Vein endothelial cell (primary cell): ENCODE measurements at places on chromosomes 7 and 10. TPM values are rescaled to one million over a fixed set of nuclear protein-coding genes. Genes with fewer than 3 reads are reported as not detected.

The CYP26A1 gene
- 1.3 TPM in 1 of 2 replicates, not detected in the other for total RNA-seq

The GPRIN2 gene
- not detected in 2 replicates for total RNA-seq

The RTKN2 gene
- total RNA-seq, result 0.33 and 1.1 TPM in 2 replicates

The BEND7 gene
- 10.1 and 14.7 TPM in 2 replicates for total RNA-seq

The CFAP70 gene
- under 0.01 and 0.29 TPM in 2 replicates for total RNA-seq

The NAT16 gene
- total RNA-seq, result not detected in 2 replicates

The AHR gene
- 117 and 193 TPM in 2 replicates for total RNA-seq

The CTAGE4 gene
- total RNA-seq, result 0.29 TPM in 1 of 2 replicates, not detected in the other

The NACAD gene
- total RNA-seq, result 0.76 and 1.6 TPM in 2 replicates

The GRID2IP gene
- not detected in 2 replicates for total RNA-seq

The PRR15 gene
- total RNA-seq, result 0.48 and 2.9 TPM in 2 replicates

The WIPF3 gene
- 0.10 TPM in 1 of 2 replicates, not detected in the other for total RNA-seq

The HELLS gene
- 31.4 and 54.7 TPM in 2 replicates for total RNA-seq

The GNGT1 gene
- not detected in 2 replicates for total RNA-seq

The RET gene
- total RNA-seq, result not detected in 2 replicates

The CISD1 gene
- total RNA-seq, result 26.1 and 40.4 TPM in 2 replicates

The CCDC3 gene
- under 0.01 and 0.96 TPM in 2 replicates for total RNA-seq

The CPA2 gene
- total RNA-seq, result not detected in 2 replicates

The GJC3 gene
- total RNA-seq, result 0.19 TPM in 1 of 2 replicates, not detected in the other

The ITPRID1 gene
- total RNA-seq, result not detected in 2 replicates

The CALN1 gene
- not detected in 2 replicates for total RNA-seq

The GCK gene
- 0.19 and 0.65 TPM in 2 replicates for total RNA-seq

The HKDC1 gene
- not detected in 2 replicates for total RNA-seq

The MSS51 gene
- total RNA-seq, result 1.6 TPM in 2 replicates

The FFAR4 gene
- not detected in 2 replicates for total RNA-seq

The C10orf62 gene
- total RNA-seq, result 0.10 TPM in 1 of 2 replicates, not detected in the other

The MRPS24 gene
- 69.2 and 78.3 TPM in 2 replicates for total RNA-seq

The MYL10 gene
- total RNA-seq, result not detected in 2 replicates

The MYOZ1 gene
- not detected in 2 replicates for total RNA-seq

The PPP1R9A gene
- 9.5 and 10.4 TPM in 2 replicates for total RNA-seq

The COL28A1 gene
- total RNA-seq, result not detected in 2 replicates

The ZNF316 gene
- total RNA-seq, result 11.9 and 15.4 TPM in 2 replicates

The TMEM176B gene
- total RNA-seq, result not detected in 2 replicates

The PNLIPRP2 gene
- not detected in 2 replicates for total RNA-seq

The MNX1 gene
- total RNA-seq, result not detected in 2 replicates

The POMZP3 gene
- total RNA-seq, result 9.5 and 11.8 TPM in 2 replicates

The BMI1 gene
- total RNA-seq, result 33.6 and 45.4 TPM in 2 replicates

The OR6B1 gene
- not detected in 2 replicates for total RNA-seq

The COL17A1 gene
- total RNA-seq, result 1.5 and 2.3 TPM in 2 replicates

The VAX1 gene
- total RNA-seq, result not detected in 2 replicates

The ACBD7 gene
- 0.65 and 1.9 TPM in 2 replicates for total RNA-seq

The ASZ1 gene
- not detected in 2 replicates for total RNA-seq

The CPA4 gene
- 0.29 and 0.65 TPM in 2 replicates for total RNA-seq

The SLC16A12 gene
- total RNA-seq, result 0.10 and 0.65 TPM in 2 replicates
